Left cardiac atrium (tissue), 4 donors: ENCODE measurements at places on chromosomes 6 and 20. TPM values are rescaled to one million over a fixed set of nuclear protein-coding genes. Genes with fewer than 3 reads are reported as not detected.

Gene TCP11
- not detected for total RNA-seq

Gene CTSA
- 107 TPM for total RNA-seq

Gene ERVFRD-1
- total RNA-seq = not detected

Gene VSX1
- not detected for total RNA-seq

Gene ADGB
- not detected for total RNA-seq

Gene PRL
- not detected for total RNA-seq

Gene NT5DC1
- 53.7 TPM for total RNA-seq

Gene POLR1H
- total RNA-seq = 16.6 TPM

Gene HCK
- 11.1 TPM for total RNA-seq

Gene ZFP57
- 0.24 TPM for total RNA-seq

Gene PCK1
- total RNA-seq = 72.2 TPM

Gene SNAP91
- total RNA-seq = 0.52 TPM

DNA sequence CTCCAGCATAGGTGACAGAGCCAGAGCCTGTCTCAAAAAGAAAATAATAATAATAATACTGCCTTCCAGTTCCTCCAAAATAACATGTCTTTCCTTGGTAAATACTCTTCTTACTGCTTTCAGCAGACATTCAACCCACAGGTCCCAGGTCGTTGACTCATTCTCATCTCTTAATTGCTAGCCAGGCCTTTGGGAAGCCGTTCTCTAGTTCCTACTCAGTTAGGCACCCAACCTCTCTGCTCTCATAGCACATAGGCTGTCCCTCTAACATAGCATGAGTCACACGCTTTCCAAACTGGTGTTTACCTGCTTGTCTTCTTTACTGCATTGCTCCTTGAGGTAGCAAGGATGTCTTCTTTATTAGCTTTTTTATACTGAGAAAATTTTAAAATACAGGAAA is 98.8 kb downstream of the LAMA2 start:
- DNase-seq = no peak

DNA sequence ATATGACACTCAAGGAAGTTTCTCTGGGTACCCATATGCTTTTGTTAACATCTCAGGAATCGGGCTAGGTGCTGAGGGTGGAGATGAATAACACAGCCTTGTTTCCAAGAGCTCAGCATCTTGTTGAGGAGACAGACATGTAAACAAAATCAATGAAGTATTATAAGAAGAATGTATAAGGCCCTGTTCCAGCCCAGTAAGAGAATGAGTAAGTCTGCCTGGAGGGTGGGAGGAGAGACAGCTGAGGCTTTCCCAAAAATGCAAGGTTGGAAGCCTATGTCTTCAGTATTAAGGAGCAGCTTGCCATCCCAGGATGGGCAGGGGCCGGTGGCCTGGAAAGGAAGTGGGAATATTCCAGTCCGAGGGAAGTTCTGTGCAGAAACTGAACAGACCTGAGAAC is 615.3 kb upstream of the BTBD3 start:
- DNase-seq = no peak

GRCh38 chr6:168437751-168438150 is 3.2 kb upstream of the SMOC2 start:
- no peak for DNase-seq

- no peak for DNase-seq
Measured at GRCh38 chr6:25326960-25327359, 47.8 kb downstream of the CARMIL1 start.

- no peak for DNase-seq
Measured at GRCh38 chr6:15875797-15876196, 213.0 kb upstream of the DTNBP1 start.

- DNase-seq = no peak
Measured at GRCh38 chr20:59211208-59211765, 47.7 kb downstream of the ZNF831 start.

DNA sequence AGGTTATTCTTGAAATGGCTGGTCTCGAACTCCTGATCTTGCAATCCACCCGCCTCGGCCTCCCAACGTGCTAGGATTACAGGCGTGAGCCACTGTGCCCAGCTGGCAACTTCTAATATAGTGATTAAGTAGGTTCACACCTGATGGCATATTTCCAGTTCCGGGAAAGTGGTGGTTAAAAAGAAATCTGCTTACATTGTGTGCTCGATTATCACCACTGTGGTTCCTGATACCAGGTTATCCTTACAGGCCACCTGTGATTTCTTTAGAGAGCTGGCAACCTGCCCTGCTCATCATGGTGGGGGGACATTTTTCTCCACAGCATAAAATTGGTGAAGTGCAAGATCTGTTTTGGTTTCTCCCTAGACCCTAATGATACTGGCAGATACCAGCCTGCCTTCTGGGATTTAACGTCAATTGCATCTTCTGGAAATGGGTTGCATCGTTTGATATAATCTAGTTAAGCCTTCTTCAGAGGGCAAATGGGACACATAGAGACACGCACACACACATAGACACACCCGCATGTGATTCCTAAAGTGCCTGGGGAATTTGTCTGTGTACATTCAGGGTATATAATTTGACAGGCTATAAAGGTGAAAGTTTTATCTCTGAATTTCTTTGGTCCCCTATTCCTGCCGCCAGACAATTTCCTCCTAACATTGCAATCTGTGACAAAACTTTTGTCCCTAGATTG is 49.7 kb upstream of the CITED2 start:
- DNase-seq = no peak

DNA sequence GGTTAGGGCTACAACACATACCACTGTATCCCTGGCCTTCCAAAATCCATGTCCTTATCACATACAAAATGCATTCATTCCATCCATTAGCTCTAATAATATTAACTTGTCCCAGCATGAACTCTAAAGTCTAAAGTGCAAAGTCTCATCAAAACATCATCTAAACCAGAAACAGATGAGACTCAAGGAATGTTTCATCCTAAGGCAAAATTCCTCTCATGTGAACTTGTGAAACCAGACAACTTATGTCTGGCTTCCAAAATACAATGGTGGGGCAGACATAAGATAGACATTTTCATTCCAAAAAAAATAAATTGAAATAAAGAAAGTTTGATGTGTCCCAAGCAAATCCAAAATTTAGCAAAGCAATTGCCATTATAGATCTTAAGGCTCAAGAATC is 257.4 kb downstream of the HTR1B start:
- DNase-seq = no peak

DNA sequence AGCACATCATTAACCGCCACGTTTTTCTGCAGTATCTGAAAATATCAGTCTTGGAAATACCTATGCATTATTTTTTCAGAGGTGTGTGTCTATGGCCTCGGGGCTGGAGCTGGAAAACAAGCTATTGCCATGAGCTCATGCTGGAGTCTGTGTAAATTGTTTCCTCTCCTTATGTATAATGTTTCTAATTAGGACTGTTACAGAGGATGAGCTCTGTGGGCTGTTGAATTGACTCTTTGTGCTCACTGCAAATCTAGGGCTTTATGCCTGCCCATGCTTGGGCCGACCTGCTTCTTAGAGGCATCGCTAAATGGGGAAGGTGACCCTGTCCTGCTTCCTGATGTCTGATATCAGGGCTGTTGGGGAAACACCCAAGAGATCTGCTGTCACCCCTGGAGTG is 80.8 kb upstream of the SLC22A16 start:
- DNase-seq = no peak

DNA sequence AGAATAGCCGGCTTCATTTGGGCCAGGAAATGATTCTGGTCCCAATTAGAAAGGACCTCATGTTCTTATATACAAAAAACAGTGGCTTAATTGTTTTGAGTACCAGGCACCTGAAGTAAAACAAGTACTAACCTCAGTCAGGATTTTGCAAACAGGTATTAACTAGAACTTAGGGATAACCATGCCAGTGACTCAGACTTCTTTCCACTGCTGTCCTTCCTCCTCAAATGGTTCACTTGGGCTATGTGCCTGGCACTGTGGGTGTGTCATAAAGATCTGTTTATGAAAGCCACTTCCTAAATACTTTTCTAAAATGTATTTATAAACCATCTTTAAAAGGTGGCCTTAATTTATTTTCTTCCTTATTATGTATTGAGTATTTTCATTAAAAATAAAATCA is 10.7 kb downstream of the CLDN20 start:
- no peak for DNase-seq

GRCh38 chr6:35161266-35161665 is 20.1 kb upstream of the TCP11 start:
- DNase-seq = no peak

DNA sequence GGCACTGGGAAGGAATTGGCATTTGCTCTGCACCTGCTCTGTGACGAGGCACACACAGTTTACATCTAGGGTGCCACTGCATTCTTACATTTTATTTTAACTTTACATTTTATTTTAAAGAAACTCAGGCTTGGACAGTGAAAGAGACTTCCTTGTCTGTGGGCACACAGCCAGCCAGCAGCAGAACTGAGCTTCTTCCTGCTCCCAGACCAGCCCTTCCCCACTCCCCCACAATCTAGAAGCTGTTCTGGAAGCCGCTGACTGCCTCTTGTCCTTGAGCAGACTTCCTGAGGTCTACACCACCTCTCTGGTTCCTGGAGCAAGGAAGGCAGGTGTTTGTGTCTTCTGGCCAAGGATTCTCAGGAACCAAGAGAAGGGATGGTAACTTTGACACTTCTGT is 27.9 kb upstream of the CD93 start:
- peak; percentile 66 for DNase-seq

- DNase-seq = no peak
Measured at GRCh38 chr6:113361014-113361645, 496.0 kb upstream of the MARCKS start.

- DNase-seq = no peak
Measured at GRCh38 chr6:163773646-163774045, 359.1 kb downstream of the QKI start.

DNA sequence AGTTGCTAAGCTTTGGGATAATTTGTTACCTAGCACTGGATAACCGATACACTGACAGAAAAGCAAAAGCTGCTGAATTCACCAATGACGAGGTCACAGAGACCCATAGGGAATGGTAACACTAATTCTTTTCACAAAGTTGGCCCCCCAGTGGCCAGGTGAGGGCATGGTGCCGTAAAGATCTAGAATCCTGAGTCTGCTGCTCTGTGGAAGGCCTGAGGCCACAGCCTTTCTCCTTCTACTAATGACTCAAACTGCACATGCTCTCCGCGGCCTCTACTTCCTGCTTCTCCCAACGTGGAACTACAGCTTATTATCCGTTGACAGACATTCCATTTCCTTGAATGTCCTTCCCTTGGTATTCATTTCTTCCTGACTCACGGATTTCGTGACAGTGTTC is 127.1 kb downstream of the OPRM1 start:
- DNase-seq = no peak

- DNase-seq = no peak
Measured at GRCh38 chr6:130574146-130574545, 208.3 kb downstream of the TMEM200A start.

DNA sequence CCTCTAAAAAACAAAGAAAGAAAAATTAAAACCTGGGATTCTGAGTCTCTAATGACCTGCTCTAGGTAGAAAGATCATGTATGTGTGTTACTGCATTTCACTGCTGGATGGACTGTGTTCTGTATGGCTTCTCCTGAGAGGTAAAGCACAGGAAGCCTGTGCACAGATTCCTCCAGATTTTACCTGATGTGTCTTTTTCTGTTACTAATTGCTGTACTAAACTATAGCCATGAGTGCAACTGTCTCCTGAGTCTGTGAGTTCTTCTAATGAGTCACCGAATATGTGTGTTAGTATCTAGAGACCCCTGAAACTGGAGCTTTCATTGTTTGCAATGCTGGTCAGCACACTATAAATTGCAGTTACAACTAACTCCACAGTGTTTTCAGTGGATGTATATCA is 270.8 kb downstream of the CDKAL1 start:
- no peak for DNase-seq

DNA sequence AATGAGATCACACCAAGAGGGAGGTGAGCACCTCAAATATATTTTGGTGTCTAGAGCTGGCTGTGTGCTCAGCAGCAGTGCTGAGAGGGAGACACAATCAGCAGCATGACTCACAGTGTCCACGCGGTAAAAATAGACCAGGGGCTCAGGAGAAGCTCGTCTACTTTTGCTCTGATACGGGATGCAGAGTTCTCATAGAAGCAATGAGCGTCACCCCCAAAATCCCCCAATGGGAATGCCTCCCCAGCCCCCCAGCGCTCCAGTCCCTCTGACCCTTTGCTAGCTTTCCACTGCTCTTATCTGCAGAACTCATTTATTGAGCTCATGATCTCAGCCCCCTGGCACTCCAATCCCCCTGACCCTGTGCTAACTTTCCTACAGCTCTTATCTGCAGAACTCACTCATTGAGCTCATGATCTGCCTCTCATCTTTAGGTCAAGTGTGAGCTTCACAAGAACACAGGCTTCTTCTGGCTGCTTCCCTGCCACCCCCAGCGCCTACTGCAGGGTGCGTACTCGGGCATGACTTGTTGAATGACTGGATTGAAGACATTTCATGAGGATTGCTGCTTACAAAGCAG is 34.0 kb downstream of the SYNDIG1 start:
- DNase-seq = peak; percentile 57

DNA sequence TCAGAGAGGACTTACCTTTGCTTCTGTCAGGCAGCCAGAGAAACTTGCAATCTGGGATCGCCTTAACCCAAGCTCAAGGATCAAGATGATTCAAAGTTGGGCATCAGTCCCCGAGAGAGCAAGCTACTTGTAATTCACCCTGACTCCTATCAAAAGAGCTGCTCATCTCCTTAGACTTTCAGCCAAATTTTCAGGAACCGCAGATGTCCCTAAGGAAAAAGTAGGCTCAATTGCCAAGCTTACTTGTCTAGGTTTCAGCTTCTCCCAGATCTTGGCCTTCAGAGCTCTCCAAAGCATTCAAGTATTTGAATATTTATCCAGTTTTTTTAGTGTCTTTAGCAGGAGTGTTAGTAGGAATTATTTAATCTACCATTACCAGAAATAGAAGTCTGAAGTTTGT is 434.1 kb upstream of the MMS22L start:
- no peak for DNase-seq
